ENCODE measurements at places on chromosomes 7 and 10.

DNA sequence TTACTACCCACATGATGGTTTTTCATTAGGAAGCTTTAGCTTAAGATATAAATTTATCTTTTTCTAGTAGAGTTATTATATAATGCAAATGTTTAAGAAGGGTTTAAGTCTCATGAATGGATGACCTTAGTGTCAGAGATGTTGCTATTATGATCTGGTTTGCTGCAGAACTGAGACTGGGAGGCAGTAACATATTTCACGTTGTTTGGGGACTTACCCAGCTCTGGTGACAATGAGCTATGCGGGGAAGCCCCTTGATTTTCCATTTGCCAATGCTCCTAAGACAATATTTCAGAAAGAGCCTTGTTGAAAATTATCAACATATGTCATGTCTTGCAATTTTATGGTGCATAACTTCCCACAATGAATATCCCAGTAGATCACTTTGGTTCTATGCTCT, 754.6 kb downstream of the REEP3 start:
- no peak for DNase-seq

DNA sequence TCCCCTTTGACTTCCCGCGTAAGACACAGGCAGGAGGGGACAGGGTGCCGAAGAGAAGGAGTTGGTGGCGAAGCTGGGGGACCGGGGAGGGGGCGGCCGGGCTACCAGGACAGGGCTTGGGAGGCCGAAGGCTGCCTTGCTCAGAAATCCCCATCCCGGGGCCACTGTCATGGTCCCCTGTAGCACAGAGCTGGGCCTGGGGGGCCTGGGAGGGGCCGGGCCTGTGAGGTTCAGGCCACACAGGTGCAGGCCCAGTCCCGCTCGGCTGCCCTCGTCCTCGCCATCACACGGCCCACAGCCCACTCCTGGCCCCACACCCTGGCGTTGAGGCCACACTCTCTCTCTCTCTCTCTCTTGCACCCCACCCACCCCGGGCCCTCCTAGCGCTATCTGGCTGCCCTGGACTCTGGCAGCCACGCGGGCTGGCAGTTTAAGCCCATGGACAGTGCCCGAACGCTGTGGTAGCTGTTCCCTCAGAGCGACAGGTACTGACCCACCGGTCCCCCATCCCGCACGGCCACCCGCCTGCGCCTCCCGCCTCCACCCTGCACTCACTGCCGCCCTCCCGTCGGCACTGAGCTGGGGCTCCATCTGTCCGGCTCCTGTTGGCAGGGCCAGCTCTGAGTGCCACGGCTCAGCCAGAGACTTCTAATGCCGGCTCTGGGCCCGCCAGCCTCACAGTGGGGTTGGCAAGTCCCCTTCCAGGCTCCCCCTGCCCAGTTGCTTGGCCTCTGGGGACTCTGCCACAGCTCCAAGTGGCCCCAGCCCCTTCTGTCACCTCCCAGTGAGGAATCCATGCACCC, 28.0 kb downstream of the TTYH3 start:
- DNase-seq, result no peak

DNA sequence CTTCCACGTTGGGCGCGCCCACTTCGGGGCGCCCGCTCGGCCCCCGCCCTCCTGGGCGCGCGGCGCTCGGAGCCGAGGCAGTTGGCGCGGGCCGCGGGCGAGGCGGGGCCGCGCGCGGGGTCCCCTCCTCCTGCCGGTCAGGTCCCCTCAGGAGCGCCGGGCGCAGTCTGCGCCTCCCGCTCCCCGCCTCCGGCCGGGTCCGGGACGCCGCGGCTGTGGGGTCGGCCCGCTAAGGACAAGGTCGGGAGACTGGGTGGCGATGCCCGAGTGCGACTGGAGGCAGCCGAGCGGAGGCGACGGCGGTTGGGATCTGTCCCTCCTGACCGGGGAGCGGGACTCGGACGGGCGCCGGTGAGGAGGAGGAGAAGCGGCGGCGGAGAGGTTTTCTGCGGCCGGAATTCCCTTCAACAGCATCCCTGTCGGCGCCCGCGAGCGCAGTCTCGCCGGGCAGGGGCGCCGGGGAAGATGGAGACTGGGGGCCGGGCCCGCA, at the start of gene ATRNL1:
Gene ATRNL1, plus strand, starts transcription at position 80 of the 490 bp plus-strand sequence. Its CDS starts 386 bp downstream, at position 466.
- DNase-seq, result peak; percentile 56

GRCh38 chr7:90345595-90346335, 751 bp upstream of the GTPBP10 start:
- DNase-seq, result no peak

DNA sequence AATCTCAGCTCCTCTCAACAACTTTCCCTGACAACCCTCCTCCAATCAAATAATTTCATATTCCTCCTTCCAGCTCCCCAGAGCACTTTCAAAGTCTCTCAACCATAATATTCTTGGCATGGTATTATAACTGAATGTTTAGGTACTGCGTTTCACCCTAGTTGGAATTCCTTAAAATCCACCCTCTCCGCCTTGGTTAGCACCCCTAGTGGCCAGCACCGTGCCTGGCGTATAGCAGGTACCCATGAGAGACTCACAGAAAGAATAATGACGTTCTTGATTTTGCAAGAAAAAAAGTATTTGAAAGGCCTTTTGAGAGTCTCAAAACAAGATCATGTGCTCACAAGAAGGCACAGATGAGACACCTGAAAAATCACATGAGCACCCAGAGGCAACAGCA, 50.9 kb downstream of the GLI3 start:
- DNase-seq, result no peak

DNA sequence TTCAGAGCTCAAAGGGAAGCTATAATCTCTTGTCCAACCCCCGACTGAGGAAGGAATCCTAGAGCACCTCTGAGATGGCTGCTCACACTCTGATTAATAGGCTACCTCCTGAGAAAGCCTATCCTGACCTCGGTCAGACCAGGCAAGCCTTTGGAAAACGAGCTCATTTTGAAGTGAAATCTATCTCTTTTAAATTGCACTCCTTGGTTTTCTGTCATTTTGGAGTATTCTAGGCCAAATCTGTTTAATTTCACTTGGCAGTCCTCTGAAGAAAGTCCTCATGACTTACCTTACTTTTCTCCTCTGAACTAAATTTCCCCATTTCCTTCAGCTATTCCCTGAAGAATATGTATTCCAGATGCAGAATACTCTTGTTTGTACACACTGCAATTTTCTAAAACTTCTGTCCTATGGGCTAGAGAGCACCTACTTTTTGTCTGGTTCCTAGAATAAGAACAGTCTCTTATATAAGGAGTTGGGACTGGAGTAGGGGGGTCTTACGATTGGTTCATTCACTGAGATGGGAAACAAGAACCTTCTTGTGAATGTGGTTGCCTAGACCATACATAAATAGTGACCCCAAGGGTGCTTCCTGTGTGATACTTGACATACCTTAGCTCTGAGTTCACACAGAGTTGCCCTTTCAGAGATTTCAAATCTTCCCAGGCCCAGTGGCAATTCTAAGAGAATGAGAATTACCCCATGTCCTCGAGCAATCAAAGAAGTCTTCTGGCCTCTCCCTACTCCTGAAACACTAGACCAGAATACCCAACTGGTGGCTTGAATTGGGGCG, 31.9 kb upstream of the HPS1 start:
- no peak for DNase-seq

DNA sequence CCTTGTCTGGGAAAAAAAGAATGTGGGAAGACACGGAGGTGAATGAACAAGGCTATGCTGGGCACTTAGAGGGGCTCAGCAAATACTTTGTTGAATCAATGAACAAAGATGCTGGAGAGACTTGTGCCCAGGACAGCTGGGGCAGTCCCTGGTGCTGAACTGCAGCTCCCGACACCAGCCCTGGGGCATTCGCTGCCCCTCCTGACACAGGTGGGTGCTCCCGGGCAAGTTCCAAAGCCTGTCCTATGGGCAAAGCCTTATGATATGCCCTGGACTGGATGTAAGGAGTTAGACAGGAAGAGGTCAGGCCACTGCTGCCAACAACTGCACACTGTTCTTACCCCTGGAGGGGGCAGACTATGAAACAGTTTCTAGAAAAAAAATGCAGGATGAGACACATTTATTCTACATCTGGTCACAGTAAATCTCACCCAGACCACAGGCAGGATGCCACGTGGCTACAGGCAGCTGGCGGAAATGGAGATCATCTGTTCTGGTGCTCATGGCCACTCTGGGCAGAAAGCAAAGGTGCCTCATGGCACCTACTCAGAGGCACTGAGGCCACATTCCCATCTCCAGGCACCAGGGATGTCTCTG, 21.9 kb upstream of the FRAT2 start:
- DNase-seq, result no peak

DNA sequence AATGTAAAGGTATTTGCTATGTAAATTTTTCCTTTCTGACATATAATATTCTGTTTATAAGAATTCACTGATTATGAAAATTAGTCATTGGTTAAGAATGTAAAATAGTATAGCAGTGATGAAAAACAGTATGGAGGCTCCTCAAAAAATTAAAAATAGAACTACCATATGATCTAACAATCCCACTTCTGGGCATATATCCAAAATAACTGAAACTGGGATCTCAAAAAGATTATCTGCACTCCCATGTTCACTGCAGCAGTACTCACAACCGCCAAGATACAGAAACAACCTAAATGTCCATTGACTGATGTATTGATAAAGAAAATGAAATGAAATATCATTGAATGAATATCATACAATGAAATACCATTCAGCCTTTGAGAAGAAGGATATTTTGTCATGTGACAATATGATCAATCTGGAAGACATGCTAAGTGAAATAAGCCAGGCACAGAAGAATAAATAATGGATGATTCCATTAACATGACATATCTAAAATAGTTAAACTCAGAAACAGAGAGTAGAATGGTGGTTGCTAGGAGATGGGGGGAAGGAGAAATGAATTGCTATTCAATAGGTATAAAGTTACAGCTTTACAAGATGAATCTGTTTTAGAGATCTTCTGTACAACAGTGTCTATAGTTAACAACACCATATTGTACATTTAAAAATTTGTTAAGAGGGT, 14.0 kb downstream of the C10orf88 start:
- DNase-seq, result no peak

DNA sequence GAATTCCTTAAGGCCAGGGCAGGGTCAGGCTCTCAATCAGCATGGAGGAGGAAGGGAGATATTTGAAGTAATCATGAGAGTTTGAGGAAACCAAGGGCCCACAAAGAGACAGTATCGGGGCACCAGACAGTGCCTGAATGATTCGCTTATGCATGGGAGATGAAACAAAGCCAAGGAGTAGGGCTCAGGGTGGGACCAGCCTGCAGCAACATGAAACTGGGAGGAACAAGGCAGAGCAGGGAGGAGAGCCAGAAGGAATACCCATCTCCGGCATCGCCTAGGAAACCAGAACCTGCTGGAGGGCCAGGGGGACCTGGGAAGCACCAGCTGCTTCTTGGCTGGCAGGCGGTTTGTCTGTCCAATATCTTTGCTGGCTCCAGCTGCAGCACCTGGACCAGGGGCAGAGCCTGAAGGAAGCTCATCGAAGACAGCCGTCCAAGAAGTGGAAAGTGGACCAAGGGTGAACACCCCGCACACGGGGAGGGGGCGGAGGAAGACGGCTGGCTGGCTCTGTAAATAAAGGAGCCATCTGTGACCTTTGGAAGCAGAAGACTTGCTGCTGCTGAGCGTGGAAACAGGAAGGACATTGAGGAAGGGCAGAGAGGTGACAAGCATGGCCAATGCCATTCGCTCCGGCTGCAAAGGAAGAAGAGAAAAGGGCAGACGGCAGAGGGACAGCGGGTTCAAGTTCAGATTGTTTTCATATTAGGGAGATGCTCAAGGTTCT, 34.4 kb upstream of the ECHDC3 start:
- DNase-seq, result no peak

DNA sequence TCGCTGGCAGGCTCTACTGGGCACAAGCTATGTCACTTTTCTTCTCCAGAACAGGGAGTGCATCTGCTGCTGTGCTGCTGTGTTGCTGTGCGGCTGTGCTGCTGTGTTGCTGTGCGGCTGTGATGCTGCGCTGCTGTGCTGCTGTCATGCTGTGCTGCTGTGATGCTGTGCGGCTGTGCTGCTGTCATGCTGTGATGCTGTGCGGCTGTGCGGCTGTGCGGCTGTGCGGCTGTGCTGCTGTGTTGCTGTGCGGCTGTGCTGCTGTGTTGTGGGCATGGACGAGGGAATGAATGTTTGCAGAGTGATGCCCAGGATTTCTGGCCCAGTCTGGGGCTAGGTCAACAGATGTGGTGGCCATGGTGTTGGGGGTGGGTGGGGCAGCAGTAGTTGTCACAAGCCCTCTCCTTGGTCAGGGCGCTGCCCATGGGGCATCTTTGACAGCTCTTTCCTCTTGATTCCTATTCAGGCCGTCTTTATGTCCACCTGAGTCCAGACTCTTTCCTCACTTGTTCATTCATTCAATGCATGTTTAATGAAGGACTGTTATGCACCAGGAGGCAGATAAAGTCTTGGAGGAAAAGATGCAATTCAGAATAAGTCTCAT, 55.6 kb downstream of the C10orf120 start:
- DNase-seq, result no peak

GRCh38 chr7:40880581-40880980, 745.8 kb downstream of the SUGCT start:
- DNase-seq, result no peak

GRCh38 chr7:143452495-143452894, 9.2 kb downstream of the TAS2R60 start:
- DNase-seq, result no peak

GRCh38 chr7:151993977-151994676, 31.3 kb upstream of the GALNT11 start:
- DNase-seq, result no peak

DNA sequence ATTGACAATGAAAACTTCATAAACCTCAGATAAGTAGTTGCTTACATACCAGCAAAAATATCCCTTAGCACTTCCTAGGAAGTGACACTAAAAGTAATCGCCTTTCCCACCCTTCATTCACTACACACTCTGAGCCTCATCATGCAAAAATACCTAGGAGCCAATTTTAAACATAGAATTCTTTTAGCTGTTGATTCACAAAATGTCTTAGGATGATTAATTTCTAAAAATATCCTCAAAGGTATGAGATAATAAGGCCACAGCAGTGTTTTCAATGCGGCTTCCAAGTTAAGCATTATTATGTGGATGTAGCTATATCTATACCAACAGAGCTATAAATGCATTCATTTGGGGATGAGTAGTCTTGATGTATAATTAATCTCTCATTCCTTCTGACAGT, 13.2 kb downstream of the DNAJC9 start:
- no peak for DNase-seq

GRCh38 chr7:2004841-2005725, 227.7 kb downstream of the MAD1L1 start:
- DNase-seq, result peak; percentile 25

GRCh38 chr10:89207181-89207800, at the start of gene CH25H:
Gene CH25H (minus strand): TSS chr10:89207317. CDS start chr10:89207292, 25 bp downstream.
- no peak for DNase-seq

Data from activated naive CD8-positive, alpha-beta T cell treated with anti-CD3 and anti-CD28 coated beads, Interleukin-2, amount 10 ng/mL, durations not matched to agents 7 days and 5 days (primary cell).